ENCODE measurements at places on chromosomes 2 and 18.
A peak's percentile ranks its signal among the peaks of the same experiment; 100 is the strongest.

GRCh38 chr2:171169839-171170238 lies 9.1 kb upstream of the TLK1 start:
- DNase-seq, result no peak

GRCh38 chr2:212709280-212709679 lies 170.7 kb upstream of the ERBB4 start:
- no peak for DNase-seq

GRCh38 chr2:218709908-218710307 lies 727 bp upstream of the TTLL4 start:
- DNase-seq, result no peak

- no peak for DNase-seq
These were observed 174.5 kb upstream of the MYT1L start for GRCh38 chr2:2505604-2506003.

- no peak for DNase-seq
These were observed 55.0 kb downstream of the PMAIP1 start for GRCh38 chr18:59954755-59955156.

GRCh38 chr2:38659115-38659514 lies 6.8 kb upstream of the GALM start:
- DNase-seq, result no peak

- DNase-seq, result no peak
These were observed 254.6 kb upstream of the KCNJ3 start for GRCh38 chr2:154443919-154444318.

DNA sequence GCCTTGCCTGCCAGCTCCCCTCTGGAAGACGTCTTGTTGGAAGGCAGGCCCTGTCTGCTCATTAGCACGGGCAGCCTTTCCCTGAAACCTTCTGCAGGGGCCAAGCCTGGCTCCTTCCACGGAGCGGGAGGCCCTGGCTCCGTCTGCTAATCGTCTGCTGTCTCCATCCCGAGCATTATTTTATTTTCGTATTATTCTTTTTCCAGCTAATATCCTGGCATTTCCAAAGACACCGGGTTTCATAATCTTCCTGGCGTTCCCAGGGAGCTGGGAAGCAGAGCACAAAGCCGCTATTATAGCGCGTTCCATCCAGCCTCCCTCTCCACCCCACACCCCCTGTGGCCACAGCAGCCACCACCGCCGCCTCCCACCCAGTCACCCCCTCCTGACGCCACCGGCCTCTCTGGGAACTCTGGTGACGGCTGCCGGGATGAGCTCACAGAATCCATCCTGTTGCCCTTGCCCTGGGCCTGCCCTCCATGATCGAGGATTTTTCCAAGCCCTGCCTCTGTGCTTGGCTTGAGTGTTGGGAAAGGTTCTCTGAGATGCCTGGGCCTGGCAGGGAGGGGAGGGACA lies 125.5 kb downstream of the DYSF start:
- DNase-seq, result no peak

DNA sequence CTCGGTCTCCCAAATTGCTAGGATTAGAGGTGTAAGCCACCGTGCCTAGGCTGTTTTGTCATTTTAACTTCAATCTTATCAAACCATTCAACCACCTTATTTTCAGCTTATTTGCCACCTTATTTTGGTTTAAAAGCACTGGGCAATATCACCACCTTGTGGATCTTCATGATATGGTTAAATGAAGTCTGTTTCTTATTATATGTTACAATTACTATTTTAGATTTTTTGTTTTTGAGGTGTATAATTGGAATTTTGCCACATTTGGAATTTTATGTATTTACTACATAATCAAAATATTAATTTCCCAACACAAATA lies 43.8 kb upstream of the SCN9A start:
- no peak for DNase-seq

GRCh38 chr2:46462936-46463335 lies 16.4 kb upstream of the TMEM247 start:
- DNase-seq, result no peak

DNA sequence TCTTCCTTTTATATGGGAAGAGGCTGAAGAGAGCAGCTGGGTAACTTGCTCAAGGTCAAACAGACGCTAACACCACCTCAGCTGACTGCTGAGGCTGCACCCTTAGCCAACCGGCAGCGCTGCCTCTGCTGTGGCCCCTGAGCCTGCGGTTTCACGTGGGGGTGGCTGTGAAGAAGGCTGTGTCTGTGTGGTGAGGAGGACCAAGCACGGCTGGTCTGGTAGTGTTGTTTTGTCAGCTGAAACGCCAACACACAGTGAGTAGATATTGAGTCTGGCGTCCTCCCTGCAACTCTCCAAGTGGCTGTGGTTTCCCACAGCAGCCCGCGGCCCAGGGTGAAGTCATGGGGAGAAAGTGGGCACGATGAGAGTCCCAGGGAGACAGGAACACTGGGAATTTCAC lies 69.6 kb downstream of the THNSL2 start:
- no peak for DNase-seq

DNA sequence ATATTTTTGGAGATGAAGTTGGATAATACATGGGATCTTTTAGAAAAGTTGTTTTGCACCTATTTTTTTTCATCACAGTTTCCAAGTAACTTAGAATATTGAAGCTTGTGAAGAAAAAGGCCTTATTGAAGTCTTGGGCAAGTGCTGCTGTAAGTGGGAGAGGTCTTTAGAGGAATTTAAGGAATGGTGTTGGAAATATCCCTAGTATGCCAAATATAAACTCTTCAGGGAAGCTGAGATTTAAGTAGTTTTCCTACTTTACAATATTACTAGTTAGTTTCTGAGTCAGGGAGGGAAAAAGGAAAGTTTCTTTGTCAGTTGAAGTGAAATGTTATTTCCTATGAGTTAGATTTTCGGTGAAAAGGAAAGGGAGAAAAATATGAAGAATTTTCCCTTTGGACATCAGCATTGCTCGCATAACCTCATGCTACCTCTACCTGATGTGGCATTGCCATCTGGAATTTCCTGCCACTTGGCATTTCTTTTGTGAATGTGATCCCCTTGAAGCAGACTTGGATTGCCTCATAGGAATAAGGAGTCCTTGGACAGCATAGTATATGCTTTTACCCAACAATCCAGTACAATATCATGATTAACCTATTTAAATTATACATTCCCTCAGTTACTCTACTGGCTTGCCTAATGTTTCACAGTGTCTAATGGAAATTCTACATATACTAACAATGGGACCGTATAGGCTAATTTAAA lies 12.1 kb downstream of the PLEKHH2 start:
- DNase-seq, result no peak

DNA sequence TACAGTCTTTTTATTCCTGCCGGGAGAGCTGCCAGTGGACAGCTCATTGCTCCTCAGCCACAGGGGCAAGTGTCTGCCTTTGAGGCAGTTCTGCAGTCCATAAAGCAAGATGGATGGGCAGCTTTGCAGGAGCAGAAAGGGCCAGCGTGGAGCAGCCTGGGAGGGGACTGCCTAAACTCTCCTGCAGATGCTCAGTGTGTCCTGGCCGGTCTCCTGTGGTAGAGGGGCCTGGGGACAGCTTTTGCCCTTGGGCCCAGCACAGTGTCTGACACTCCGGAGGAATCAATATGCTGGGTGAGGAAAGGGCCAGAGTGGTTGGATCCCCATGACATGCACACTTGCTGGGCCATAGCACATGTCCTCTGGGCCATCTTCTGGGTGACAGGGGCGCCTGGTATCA lies 65.7 kb upstream of the DAPL1 start:
- DNase-seq, result no peak

DNA sequence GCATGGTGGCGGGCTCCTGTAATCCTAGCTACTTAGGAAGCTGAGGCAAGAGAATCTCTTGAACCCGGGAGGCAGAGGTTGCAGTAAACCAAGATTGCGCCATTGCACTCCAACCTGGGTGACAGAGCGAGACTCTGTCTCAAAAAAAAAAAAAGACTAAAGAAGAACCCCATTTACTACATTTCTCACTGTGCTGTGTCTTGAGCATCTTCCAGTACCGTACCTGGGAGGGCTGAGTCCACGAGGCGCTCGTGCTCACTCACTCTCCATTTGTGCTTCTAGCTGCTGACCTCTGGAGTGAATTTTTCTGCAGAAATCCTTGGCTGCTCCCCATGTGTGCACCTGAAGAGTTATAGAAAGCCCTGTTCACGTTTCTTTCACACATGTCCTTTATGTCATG lies 204.8 kb downstream of the LDLRAD4 start:
- DNase-seq, result no peak

DNA sequence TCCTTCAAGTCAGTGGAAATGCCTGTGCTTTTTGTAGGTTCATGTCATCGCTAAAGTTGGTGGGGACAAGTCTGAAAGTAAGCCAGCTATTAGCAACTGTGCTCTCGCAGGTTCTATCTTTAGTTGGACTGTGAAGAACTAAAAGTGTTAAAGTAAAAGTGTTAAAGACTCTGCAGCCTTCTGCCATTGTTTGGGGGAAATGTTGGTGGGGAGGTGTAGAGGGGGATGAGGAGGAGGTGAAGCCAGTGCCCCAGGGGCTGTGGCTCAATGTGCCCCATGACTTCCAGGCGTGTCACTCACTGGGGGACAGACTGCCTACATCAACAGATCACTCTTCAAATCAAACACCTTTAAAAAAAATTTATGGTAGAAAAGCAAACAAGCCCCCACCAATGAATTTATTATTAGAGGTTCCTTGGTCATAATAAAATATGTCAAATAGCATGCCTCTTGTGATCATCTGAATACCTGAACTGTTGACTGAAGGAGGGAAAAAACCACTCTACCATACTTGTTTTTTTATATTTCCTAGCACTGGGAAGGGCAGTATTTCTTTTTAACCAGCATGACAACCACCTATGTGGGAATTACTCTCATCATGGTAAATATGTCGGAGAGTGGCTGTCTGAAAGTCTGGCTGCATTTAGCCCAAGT lies 19.3 kb downstream of the TGFA start:
- no peak for DNase-seq

DNA sequence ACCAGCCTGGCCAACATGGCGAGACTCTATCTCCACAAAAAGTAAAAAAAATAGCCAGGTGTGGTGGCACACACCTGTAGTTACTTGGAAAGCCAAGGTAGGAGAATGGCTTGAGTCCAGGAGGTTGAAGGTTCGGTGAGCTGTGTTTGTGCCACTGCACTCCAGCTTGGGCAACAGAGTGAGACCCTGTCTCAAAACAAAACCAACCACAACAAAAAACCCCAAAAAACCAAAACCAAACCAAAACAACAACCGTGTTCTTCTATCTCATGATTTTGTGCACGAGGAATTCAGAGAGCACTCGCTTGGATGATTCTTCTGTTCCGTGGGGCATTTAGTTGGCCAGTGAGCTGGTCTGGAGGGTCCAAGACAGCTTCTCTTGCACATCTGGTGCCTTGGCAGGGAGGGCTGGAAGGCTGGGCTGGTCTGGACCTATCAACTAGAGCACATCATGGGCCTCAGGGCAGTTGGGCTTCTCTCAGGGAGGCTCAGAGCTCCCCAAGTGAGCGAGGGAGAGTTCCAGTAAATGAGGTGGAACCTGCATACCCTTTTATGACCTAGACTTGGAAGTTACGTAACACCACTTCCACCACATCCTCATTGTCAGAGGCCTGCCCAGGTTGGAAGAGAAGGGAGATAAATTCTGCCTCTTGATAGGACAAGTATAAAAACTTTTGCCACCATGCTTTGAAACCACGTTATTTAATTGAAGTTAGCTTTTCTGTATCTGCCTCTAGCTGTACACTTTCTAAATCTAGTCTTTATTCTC lies 25.2 kb downstream of the SIX2 start:
- no peak for DNase-seq

- DNase-seq, result peak; percentile 54
These were observed at the start of the genes PEX13 and PUS10 for GRCh38 chr2:61017556-61018317. PEX13 (plus strand) TSS chr2:61017720; CDS start chr2:61017760, 40 bp downstream. PUS10 (minus strand) TSS chr2:61018255; CDS start chr2:61011890, 6,365 bp downstream.

GRCh38 chr2:127410871-127411652 lies 7.2 kb upstream of the PROC start:
- DNase-seq, result no peak

- DNase-seq, result no peak
These were observed 95.8 kb downstream of the SLC25A12 start for GRCh38 chr2:171798156-171798820.

GRCh38 chr2:235513984-235514626 lies 20.3 kb downstream of the AGAP1 start:
- DNase-seq, result no peak

DNA sequence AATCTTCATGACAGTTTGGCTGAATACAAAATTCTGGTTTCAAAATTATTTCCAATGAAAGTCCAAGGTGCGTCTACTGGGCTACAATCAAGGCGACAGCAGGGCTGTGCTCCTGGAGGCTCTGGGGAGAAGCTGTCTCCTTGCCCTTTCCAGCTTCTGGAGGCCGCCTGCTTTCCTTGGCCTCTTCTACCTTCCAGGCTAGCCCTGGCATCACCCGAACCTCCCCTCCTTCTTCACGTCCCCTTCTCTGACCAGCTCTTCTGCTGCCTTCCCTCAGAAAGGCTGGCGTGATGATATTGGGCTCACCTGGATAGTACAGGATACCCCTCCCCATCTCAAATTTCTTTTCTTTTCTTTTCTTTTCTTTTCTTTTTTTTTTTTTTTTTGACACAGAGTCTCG lies 115.5 kb downstream of the KCNF1 start:
- no peak for DNase-seq

DNA sequence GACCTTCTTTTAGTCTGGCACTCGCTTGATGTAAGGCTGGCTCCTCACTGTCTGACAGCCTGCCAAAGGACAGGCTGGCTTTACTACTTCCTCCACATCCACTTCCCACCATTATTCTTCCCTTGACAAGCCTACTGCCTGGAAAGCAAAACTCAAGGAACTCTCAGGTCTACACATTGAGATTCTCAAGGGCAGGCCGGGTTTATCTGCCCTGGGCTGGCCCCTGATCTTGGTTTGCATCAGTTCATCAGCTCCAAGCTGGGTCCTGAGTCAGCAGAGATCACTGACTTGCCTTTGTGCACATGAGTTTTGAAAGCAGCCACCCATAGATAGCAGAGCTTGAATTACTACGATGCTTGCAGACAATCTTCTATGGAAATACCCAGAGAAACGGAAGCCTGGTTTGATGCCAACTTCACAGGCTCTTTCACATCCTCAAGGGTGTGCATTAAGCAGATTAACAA lies 53.9 kb downstream of the KCTD18 start:
- no peak for DNase-seq

- DNase-seq, result no peak
These were observed 541.7 kb upstream of the MEX3C start for GRCh38 chr18:51739044-51739666.

DNA sequence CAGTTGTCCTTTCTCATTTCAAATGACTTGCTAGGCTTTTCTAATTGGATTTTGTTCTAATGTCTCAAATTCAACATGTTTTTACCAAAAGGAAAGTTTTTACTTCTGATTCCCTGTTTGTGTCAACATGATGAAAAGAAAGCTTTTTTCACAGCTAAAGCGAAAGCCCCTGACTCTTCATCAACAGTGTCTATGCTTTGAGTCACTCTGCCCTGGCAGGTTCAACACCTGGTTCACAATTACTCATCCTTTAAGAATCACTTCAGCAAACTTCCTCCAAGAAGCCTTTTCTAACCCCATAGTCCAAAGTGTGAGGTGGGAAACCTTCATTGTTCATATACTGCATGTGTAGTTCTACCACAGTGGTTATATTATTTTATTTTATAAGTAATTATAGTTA lies 7.6 kb upstream of the DSG2 start:
- DNase-seq, result no peak

GRCh38 chr2:37669446-37669845 lies 2.0 kb downstream of the CDC42EP3 start:
- DNase-seq, result no peak

Data from effector memory CD4-positive, alpha-beta T cell (primary cell).